ENCODE measurements at places on chromosomes 7 and 10. TPM values are rescaled to one million over a fixed set of nuclear protein-coding genes. Genes with fewer than 3 reads are reported as not detected.

FKBP6 gene
- total RNA-seq = not detected

ZNF467 gene
- 2.4 TPM for total RNA-seq

BLNK gene
- total RNA-seq = 9.8 TPM

GPAM gene
- total RNA-seq = 11.5 TPM

PAPOLB gene
- total RNA-seq = not detected

FFAR4 gene
- not detected for total RNA-seq

Data from mammary epithelial cell (primary cell).